ENCODE measurements at places on chromosomes 11 and 22. TPM values are rescaled to one million over a fixed set of nuclear protein-coding genes. Genes with fewer than 3 reads are reported as not detected.

GRCh38 chr22:49659281-49659923 is 168.3 kb downstream of the BRD1 start:
- DNase-seq, result no peak

DNA sequence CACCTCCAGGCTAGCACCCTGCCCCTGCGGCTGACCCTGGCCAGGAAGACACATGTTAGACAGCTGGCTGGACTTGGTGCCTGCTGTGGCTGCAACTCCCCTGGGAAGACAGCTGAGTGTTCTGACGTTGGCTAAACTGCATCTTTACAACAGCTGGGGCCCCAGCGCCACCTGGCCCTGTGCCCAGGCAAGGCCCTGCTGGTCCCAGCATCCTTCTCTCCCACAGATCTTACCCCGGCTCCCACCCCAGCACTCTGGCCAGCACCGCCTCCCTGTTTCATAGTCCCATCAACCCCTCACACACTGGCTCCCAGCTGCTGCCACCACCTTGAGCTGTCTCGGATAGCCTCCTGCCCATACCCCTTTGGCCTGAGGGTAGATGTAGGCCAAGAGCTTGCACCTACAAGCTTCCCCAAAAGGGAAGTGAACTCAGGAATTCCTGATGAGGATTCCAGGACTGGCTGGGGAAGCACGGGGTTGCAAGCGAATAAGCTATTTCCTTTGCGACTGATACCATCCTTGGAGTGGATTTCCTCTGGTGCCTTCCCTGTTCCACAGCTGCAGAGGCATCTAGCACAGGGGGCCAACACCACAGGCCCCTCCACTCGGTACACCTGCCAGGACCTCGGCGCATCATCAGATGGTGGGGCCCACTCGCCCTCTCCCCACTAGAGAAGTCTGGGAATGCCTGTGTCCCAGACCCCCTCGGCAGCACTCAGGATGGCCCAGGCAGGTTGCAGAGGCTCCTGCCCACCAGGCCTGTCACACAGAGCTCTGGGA is 28.5 kb downstream of the RSPH14 start:
- DNase-seq, result peak; percentile 14

DNA sequence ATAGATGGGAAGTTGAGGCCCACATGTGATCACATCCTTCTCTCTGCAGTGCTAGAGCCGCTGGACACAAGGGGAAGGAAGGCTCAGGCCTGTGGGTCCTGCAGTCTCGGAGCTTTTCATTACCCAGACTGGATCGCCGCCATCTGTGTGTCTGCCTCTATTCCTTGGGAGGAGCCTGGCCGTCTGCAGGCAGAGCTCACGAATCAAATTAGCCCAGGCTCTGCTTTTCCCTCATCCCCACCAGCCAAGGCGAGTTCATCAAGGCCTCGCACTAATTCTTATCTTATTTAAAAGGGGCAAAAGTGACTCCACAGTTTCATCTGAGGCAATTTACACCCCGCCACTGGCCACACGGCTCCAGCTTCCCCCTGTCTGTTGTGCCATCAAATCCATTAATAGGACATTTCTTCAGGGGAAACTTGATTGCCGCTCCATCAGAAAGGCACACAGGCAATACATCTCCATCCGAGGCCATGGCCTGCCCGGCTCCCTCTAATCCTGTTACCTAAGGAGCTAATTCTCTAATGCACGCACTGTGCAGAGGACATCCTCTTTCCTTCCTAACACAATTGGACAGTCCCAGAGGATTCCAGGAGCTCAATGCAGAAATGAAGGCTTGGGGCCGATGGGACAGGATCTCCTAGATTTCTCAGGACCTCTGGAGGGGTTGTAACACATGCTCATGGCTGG is 3.3 kb upstream of the HTR3A start:
- DNase-seq, result no peak

GRCh38 chr22:19576460-19577421 is 52.5 kb upstream of the CLDN5 start:
- peak; percentile 56 for DNase-seq

DNA sequence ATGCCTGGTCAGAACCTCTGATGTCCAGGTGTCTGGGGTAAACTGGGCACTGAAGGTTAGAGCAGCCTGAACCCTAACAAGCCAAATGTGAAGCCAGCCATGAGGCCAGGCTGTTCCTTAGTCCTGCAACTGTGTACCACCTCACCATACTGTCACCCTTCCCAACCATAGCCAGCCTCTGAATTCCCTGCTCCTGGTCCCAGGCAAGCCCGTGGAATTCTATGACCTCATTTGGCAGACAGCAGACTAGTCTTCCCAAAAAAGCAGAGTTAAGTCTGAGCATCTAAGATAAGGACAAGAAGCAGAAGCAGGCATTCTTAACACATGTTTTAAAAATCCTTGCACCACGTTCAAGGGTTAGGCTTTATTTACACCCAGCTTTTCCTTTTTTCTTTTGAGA is 134.8 kb downstream of the C11orf58 start:
- peak; percentile 9 for DNase-seq

GRCh38 chr22:42906605-42907348 is 49.7 kb upstream of the ARFGAP3 start:
- DNase-seq, result peak; percentile 89

DNA sequence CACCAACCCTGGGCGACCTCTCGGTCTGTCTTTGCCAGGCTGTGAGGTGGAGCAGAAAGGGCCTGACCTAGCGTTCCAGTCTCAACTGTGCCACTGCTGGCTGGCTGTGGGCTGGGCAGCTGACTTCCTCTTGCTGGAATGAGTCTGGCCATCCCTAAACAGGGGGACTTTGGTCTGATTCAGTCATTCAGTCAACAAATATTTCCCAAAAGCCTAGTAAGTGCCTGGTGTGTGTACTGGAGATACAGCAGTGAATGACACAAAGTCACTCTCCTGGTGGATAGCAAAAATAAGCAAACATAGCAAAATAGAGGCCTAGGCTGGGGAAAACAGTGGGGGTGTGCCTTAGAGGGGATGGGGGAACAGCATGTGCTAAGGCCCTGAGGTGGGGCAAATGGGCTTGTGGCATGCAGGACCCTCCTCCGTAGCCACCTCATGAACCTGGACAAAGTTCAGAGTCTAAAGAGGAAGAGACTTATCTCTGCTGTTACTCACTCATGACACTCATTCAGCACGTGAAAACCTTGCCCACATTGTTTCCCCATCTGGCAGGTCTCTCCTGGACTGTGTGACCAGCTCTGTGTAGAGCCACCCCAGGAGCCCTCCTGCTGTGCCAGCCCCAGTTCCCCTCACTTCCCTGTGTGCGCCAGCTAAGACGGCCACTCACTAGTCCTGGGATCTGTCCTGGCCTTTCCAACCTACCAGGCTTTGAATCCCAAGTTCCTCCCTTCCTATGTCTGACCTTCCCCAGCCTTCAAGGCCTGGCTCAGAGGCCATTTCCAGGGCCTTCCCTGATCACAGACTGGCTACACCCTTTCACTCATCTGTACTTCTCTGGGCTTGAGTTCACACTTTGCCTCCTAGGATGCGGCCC is 4.7 kb downstream of the GUCD1 start:
- peak; percentile 15 for DNase-seq

DNA sequence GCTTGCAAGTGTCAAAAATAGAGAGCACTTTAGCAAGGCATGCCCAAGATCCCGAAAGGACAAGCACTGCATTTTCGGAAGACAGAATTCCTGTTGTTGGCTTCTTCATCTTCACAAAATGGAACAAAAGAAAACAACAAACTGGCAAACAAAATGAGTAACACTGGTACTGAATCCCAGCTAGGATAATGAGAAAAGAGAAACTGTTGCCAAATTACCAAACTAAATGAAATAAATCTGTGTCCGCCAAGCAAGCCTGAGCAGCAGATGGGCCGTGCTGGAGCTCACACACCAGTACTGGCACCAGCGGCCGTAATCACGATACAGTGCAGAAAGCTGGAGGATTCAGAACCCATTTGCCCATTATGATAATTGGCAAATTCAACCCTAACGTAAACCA is 30.6 kb downstream of the TUB start:
- no peak for DNase-seq

DNA sequence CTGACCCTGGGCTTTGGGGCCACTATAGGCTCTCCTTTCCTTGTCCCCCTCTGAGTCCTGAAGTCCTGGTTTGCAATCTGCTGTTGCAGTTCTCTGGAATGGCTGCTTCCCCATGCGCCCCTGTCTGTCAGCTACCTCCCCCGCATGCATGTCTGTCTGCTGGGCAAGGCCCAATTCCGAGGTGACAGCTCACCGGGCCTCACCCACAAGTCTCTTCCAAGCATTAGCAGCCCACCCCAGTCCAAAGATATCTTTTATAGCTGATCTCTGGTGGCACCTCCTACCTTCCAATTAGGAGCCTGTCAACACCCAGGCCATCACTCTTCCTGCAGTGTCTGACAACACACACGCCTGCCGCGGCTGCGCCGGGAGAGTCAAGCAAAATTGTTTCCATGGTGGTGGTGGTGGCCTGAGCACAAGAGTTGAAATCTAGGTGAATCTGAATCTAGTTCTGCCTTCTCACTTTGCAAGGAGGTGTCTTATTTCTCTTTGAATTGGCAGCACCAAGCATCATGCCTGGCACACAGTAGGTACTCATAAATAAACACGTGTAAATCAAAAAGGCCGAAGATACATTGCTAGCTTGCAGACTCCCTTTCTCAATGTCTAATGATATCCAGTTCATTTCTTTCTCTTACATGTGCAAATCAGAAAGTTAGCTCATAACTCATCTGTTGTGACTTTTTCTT is 1.2 kb upstream of the LMO2 start:
- DNase-seq, result no peak

DNA sequence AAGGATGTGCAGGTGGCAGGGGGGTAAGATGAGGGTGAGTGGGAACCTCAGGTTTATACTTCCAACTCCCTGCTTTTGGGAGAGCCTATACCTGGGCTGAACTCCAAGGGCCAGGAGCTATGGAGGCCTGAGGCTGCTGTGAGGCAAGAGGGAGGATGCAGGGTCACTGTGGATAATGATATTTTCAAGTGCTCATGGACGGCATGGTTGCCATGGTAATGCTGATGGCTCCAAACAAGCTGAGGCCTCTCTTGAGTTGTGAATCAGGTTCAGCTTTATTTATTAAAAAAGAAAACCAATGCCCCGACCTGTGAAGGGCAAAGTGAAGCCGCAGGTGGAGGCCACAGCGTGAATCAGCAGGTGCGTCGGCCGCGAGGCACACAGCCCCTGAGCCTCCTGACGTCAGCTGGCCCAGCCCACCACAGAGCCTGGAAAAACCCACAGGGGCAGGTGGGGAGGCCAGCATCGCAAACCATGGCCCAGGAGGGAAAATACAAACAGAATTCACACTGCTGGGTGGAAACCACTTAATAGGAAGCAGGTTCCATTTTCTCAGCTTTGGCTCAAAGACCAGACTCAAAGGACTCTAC is 17.4 kb upstream of the CREB3L1 start:
- no peak for DNase-seq

- no peak for DNase-seq
Measured at GRCh38 chr11:77557553-77557952, 32.2 kb upstream of the AQP11 start.

- no peak for DNase-seq
Measured at GRCh38 chr11:22192289-22192641, 620 bp upstream of the ANO5 start.

DNA sequence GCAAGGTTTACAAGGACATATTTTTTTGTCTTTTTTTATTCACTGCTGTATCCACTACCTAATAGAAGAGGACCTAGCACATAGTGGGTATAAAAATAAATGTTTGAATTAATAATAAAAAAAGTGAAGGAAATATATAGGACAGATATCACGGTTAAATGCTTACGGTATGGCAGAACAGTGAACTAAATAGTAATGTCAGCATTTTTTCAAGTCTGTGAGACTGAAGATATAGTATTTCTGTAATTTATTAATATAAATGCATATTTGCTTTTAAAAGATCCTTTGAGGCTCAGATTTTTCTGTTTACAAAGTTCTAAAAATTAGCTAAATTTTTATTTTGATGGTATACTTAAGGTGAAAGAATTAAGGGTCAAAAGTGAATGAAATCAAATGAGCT is 68.6 kb upstream of the CNTN5 start:
- DNase-seq, result no peak

- no peak for DNase-seq
Measured at GRCh38 chr11:74135127-74135840, 35.5 kb downstream of the C2CD3 start.

Gene MMP3
- total RNA-seq, result 3.3 TPM

Gene TBX1
- 2.8 TPM for total RNA-seq

Gene SIK2
- total RNA-seq, result 8.8 TPM

Gene KDM4E
- total RNA-seq, result not detected

Gene RIBC2
- total RNA-seq, result 5.7 TPM

Gene C11orf86
- not detected for total RNA-seq
